Stimulated activated CD8-positive, alpha-beta memory T cell treated with anti-CD3 and anti-CD28 coated beads, Interleukin-4, amount 100 ng/mL, for 1 hour (primary cell): ENCODE measurements at places on chromosomes 2 and 18.

- no peak for DNase-seq
Measured at GRCh38 chr2:60379684-60380083, 173.8 kb downstream of the BCL11A start.

DNA sequence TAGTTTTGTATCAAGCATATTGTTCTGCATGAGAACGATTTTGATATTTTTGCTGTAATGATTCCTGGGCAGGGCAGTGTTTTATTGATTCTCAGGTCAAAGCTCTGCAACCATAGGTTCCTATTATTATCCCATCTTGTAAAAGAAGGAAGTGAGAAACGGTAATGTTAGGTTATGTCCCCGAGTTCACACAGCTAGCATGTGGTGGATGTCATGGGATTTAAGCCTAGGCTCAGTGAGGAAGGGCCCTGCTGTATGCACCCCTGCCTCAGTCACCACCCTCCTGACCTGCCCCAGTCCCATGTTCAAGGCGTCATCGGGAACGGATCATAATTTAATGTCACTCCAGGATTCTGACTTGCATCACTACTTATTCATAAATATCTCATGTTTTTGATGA is 10.7 kb downstream of the ACP1 start:
- no peak for DNase-seq

DNA sequence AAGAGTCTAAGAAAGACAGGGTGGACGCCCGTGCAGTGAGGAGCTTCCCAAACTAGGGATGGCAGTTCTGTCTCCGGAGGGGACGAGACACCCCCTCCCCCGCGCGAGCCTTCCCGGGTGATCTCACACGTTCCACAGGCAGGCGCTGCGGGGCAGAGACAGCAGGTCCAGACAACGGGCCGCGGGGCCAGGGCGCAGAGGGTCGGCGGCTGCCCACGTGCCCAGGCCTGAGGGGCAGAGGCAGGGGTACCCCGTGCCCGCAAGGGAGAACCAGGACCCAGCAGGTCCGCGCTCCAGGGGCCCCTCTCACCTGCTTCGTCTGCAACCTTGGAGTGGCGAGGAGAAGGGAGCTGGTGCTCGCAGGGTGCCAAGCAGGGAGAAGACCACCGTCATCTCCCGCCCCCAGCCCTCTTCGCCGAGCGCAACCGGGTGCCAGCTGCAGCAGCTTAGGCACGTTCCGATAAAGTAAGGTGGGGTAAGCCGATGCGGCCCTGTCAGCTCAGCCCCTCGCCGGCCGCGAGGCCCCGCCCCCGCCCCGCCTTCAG is at the start of gene GPR155:
GPR155 (minus strand) TSS at position 467 of the 545 bp plus-strand sequence. CDS start 5,073 bp downstream, outside the sequence.
- DNase-seq: no peak

DNA sequence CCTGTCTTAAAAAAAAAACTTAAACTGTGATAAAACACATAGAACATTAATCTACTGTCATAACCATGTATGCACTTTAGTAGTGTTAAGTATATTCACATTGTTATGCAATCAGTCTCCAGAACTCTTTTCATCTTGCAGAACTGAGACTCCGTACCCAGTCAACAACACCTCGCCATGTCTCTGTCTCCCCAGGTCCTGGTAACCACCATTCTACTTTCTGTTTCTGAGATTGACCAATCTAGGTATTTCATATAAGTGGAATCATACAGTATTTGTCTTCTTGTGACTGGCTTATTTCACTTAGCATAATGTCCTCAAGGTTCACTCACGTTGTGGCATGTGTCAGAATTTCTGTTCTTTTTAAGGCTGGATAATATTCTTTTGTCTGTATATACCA is 290.8 kb upstream of the CXCR4 start:
- no peak for DNase-seq

DNA sequence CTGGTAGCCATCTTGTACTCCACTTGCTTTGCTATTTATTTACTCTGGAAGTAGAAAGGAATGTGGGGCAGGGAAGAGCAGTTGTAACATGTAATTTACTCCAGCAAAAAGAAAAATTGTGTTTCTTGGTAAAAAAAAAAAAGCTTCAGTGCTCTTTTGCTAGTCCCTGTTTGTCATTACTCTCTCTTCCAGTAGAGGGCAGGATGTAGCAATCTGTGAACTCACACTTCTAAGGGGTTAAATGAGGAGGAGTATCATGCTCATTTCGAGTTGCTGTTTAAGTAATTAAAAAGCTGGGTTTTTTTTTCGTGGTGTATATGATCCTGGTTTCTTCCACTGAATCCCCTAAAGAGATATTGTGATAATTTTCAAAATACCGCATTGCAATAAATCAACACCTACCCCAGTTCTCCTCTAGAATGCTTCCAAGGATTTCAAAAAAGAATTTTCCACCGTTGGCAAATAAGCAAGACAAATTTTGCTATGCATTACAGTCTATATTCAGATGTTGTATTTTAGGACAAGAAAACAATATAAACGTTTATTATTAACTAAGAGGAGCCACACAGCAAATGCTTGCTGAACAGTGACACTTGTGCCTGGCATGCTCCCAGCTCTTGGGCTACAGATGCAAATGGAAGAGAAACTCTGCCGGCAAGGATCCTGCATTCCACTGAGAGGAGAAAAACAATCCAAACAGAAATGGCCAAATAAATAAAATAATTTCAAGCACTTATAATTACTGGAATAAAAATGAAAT is 261.6 kb downstream of the ASXL3 start:
- no peak for DNase-seq

DNA sequence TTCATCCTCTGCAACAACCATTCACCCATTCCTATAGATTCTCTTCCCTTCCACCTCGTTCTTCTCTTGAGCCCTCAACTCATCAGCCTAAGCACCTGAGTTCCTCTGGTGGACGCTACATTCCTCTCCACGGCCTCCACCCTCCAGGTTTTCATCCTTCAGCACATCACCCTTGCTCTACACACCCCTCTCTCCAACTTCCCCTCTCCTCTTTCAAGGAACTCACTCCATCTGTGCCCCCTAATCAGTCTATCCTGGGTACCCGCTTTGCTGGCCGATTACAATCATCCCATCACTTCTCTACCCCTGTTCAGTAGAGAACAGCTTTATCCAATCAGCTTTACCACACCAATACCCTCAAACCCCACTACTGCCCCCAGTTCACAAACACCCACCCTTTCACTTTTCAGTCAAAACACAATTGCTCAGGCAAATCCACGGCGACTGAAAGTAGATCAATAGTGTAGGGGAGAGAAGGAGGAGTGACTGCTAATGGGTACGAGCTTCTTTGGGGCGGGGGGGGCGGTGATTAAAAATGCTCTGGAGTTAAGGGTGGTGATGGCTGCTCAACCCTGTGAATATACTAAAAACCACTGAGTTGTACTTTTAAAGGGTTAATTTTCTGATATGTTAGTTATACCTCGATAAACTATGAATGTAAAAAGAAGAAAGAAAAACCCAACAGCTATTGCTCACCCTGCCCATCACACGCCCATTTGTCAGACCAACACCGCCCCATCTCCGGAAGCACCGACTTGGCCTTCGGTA is 857 bp downstream of the DYM start:
- no peak for DNase-seq

DNA sequence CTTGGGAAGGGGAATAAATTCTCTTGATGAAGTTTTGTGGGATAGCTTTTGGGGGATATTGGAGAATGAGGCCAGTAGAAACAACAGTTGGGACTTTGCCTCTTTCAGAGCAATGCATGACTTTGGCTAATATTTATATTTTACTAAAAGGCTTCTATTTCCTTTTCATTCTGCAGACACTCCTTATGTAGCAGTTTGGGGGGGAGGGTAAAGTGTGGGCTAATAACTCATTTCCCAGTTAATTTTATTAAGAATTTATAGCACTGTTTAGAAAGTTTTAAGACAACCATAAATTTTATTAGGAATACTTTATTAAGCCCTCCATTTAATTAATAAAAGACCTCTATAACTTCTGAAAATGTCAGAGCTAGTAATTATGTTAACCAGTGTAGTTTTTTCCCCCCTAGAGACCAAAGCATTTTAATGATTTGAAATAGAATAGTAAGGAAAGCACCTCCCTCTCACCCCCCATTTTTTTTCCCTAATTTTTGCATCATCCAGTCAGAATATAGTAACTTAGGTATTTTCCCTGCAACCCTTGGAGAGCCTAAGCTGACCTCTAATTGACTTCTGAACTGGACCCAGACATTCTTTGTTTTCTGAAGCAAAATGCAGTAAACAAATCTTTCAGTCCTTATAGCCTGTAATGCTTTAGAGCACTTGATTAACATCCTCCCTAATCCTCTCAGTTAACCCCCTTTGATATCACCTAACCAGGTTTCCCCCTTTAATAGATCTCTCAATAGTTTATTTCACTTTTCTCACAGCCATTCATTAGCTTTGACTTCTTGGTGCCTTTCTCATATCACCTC is 5.0 kb upstream of the MEIS1 start:
- no peak for DNase-seq

- no peak for DNase-seq
Measured at GRCh38 chr2:23690421-23691105, 236.4 kb downstream of the ATAD2B start.

- DNase-seq: no peak
Measured at GRCh38 chr2:106658616-106659015, 171.5 kb downstream of the CD8B2 start.

DNA sequence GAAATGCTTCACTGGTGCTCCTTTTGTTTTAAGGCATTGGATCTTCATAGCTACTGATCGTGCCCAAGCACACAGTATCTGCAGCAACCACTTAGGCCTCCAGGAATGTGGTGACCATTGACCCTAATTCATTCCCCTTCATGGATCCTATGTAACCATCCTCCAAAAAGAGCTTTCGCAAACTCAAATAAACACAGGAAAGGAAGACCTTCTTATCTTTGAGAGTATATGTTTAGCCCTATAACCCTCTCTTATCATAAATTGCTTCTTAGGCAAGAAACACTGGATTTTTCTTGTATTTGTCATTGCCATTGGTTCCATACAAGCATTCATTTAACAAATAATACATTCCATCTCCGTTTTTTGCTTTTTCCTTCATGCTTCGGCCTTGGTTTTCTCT is 4.1 kb upstream of the TTR start:
- DNase-seq: no peak

- no peak for DNase-seq
Measured at GRCh38 chr18:70250781-70251180, 38.1 kb upstream of the SOCS6 start.

- DNase-seq: no peak
Measured at GRCh38 chr2:217826520-217826919, 176.3 kb downstream of the TNS1 start.

- no peak for DNase-seq
Measured at GRCh38 chr2:8424997-8425900, 256.6 kb upstream of the ID2 start.

- no peak for DNase-seq
Measured at GRCh38 chr18:80210312-80211083, 36.8 kb downstream of the PARD6G start.

DNA sequence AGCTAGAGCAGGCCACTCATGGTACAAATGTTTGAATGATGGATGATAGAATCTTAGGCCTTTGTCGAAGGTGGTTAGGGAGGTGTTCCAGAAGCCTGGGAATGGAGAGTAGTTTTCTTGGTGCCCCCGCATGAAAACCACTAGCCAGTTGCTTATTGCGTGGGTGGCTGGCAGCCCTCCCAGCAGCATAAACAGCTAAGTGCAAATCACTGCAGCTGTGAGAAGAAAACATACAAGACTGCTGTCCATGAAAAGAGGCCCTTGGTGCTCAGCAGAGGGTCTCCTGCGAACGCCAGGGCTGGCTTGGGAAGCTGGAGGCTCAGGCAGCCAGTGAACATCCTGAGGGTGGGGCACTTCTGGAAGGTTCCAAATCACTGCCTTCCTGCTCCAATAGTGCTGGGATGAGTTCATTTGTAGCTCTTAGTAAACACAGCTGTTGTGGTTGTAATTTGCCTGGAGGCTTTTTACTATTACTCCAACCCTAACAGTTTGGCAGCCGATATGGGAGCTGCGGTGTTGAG is 118.8 kb downstream of the MGAT5 start:
- DNase-seq: no peak

- no peak for DNase-seq
Measured at GRCh38 chr2:88874063-88874657, 182.7 kb downstream of the RPIA start.

DNA sequence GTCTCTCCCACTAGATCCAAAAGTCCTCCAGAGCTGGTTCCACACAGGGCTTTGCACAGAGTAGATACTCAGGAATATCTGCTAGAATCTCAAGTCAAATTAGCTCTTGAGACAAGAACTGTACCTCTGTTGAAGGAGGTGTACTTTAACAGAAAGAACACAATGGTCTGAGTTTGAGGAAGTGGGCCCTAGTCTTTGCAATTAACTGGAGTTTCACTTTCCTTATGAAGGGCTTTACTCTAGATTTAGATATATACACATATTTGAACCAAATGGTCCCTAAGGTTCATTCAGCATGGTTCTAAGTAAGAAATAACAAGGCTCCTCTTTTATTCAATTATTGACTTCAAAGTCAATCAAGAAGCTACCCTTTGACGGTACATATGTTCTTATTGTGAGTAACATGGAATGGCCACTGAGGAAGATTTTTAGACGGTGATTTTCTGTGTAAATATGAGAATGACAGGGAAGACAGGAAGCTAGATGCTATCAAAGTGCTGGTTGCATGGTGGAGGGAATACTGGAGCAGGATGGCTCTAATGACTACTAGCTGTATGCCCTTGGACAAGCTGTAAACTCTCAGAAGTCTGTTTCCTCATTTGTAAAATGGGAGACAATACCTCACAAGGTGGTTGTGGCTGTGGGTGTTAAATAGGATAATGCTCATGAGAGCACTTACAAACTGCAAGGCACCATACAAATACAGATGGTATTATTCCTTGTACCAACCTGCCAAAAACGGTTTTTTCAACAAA is 73.5 kb upstream of the SERTAD2 start:
- no peak for DNase-seq

GRCh38 chr2:46029332-46029811 is 267.8 kb upstream of the EPAS1 start:
- no peak for DNase-seq

- no peak for DNase-seq
Measured at GRCh38 chr2:37282746-37283145, 41.9 kb downstream of the PRKD3 start.
